Type B pancreatic cell (in vitro differentiated cells): ENCODE measurements at places on chromosomes 3 and 15. TPM values are rescaled to one million over a fixed set of nuclear protein-coding genes. Genes with fewer than 3 reads are reported as not detected.

- peak; percentile 57 for DNase-seq
Measured at GRCh38 chr15:31265871-31266711, 60.5 kb upstream of the KLF13 start.

DNA sequence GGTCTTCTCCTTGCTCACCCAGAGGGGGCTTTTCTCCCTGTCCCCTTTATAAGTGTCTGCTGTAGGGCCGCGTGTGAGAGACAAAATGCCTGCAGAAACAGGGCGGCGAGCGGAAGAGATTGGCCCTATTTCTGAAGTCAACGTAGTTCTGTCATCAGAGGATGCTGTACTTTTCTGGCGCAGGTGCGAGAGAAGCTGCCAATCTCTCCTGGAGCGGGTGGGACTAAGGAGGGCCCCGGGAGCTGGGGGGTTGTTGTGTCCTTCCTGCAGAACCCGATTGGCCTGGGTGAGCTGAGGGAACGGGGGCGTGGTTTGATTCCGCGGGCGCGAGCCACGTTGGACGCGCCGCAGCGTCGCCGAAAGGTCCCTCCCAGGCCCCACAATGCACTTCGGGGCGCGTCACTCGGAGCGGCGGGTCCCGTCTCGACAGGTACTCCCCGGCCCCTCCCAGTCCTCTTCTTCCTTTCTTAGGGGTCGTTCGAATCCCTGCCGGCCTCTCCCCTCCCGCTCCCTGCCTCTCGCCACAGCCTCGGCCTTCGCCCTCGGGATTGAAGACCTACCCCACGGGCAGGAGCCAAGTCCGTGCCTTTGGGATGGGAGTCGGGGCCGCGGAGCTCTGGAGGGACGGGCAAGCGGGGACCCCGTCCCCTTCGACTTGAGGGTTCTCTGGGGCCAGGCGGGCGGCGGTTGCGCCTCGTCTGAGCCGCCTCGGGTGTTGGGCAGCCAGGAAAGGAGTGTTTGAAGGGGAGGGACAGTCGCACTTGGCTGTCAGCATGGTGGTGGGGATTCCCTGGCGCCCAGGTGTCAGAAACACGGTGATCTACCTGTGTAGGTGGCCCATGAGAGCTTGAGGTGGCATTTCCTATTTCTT is at the start of gene SEC22A:
TSS of gene SEC22A (plus strand) at position 387 of the 871 bp plus-strand sequence. CDS start 7,275 bp downstream, outside the sequence.
- DNase-seq = peak; percentile 94

DNA sequence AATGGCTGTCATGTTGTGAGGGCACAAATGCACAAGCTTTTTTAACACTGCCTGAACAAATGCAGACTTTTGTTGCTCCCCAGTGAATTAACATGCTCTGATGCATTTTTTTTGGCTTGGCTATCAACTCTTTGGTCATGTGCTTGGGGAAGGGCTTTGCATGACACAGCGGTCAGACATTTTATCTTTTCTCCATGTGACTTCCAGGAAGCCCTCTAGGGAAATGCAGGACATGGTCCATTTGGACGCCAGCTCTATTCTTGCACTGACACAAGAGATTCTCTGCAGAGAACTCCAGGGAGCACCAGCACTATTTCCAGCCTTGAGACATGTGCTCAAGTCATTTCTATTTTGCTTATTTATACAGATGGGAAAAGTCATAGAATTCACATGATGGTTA is 46.2 kb downstream of the NEK11 start:
- DNase-seq = no peak

GRCh38 chr15:88191812-88192165 is 64.8 kb downstream of the NTRK3 start:
- DNase-seq = no peak

DNA sequence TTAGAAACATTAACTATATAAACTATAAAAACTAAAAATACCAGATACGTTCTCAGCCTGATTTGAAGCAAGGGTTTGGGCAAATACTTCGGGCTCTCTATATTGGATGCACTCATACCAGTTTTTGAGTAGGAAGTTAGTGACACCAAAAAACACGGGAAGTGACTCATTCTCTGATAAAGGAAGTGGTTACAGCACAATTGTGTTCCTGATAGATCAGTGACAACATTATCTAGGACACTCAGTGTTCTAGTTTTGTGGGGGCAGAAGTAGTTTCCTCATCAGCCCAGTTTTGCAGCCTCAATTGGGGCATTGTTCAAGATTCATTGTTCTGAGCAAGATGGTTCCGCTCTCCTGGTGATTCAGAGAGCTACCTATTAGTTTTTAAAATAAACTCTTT is 469.6 kb upstream of the DPPA4 start:
- DNase-seq = no peak

DNA sequence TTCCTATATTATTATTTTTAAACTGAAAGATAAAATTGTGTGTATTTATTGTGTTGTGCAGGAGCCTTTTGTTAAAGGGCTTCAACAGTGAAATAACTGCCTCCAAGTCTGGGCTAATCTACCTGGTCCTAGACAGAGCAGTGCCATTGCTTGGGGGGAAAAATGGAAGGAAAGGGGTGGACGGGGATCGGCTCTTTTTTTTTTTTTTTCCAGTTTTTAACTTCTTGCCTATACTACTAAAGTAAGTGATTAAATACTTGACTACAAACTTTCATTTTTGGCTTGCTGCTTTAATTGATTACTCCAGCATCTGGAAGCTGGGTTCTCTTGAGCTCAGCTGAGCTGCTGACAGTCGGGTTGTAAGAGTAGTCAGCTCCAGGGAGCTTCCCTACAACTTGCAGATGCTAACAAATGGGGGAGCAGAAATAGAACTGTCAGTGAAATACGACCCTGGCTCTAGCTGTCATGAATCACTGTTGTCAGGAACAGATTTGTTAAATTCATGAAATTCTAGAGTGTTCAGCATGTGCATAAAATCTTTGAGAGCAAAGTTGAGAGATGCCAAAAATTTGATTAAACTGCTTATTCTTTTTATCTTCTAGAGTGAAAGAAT is 276.7 kb downstream of the ROBO1 start:
- no peak for DNase-seq

The UNC13C gene
- 1.3 and 3.7 TPM in 2 replicates for total RNA-seq

- no peak for DNase-seq
Measured at GRCh38 chr3:59540241-59540640, 490.4 kb upstream of the CFAP20DC start.

DNA sequence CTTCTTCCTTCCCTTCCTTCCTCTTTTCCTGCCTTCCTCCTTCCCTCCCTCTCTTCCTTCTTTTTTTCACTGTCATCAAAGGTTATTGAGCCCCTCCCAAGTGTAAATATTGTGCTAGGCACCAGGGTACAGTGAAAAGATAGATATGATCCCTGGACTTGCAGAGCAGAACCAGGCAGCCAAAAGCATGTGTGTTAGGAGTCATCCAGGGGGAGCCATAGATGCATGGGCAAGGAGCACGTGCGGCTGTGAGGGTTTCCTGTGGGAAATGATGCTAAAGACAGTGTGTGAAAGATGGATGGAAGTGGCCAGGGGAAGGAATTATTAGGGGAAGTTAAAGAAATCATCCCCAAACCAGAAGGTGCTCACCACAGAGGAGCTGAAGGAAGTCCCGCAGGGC is 65.2 kb downstream of the NR2F2 start:
- DNase-seq = no peak

GRCh38 chr3:98791341-98792325 is 28.5 kb downstream of the ST3GAL6 start:
- DNase-seq = no peak

GRCh38 chr3:69718866-69719586 is 20.2 kb upstream of the MITF start:
- DNase-seq = no peak

The TGM4 gene
- not detected in 2 replicates for total RNA-seq

The GOLGA8R gene
- 0.95 and 1.8 TPM in 2 replicates for total RNA-seq

DNA sequence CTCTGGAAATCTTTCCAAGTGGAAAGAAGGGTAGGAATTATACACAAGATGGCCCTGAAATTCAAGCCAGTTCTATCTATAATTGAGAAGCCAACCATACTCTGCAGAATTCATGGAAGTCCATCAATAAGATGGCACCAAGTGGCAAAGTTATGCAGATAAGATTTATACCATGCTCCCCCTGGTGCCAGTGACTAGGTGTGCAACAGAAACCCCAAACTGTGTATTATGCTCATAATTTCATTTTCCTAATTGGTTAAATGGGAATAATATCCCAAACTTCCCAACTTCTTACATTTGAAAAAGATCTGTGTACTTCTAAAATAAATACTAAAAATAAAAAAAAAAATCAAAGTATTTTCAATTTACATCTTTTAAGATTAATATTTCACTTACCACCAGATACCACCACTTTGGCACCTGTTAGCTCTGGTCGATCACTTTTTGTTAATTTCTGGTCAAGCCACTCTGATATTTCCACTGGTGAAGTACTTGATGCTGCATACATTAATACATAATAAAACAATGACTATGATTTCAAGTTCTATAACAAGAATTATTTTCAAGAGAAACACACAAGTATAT is 25.9 kb downstream of the ETFA start:
- no peak for DNase-seq

The P3H2 gene
- 8.2 and 23.5 TPM in 2 replicates for total RNA-seq

The HIGD1A gene
- 100 and 130 TPM in 2 replicates for total RNA-seq

The DUOXA1 gene
- 3.2 and 9.4 TPM in 2 replicates for total RNA-seq

- no peak for DNase-seq
Measured at GRCh38 chr3:41808618-41809017, 153.3 kb downstream of the ULK4 start.

DNA sequence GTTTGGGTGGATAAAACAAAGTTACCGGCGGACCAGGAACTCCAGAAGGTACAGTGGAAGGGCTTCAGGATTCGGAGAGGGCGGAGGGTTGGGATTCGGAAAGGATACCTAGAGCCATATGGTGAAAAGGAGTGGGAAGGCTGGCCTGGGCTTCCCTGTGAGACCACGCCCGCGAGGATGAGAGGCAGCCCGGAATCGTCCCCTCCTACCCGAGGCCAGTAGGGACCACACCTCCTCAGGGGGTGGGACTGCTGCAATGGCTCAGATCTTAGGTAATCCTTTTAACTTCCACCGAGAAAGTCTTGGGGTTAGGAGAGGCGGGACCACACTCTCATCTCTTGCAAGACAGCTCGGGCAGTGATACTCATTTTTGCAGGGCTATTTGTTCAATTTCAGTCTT is 511.3 kb downstream of the OCA2 start:
- no peak for DNase-seq

- DNase-seq = no peak
Measured at GRCh38 chr15:98420837-98421236, 227.5 kb upstream of the IGF1R start.

GRCh38 chr3:126134219-126134975 is 46.0 kb downstream of the ALDH1L1 start:
- peak; percentile 78 for DNase-seq
